Pancreas (tissue), 10 donors: ENCODE measurements at places on chromosomes 4 and X.

GRCh38 chr4:13240066-13240465 lies 244.1 kb downstream of the RAB28 start:
- H3K27me3 ChIP-seq, result no peaks in the 10 kb centered on the region
- no peak for DNase-seq
- no peaks in the 10 kb centered on the region for H3K4me1 ChIP-seq
- H3K4me3 ChIP-seq, result no peak overlapping the region
- no peak overlapping the region for H3K27ac ChIP-seq

GRCh38 chr4:94342694-94343093 lies at the start of gene HPGDS:
Gene HPGDS, minus strand, starts transcription at chr4:94342836. Its CDS starts 8,207 bp downstream, at chr4:94334629.
- H3K27ac ChIP-seq, result no peak within 1 kb of the TSS
- no peaks in the 10 kb centered on the region for H3K36me3 ChIP-seq
- no peak for DNase-seq
- H3K4me3 ChIP-seq, result no peak within 1 kb of the TSS

- H3K27me3 ChIP-seq, result no peaks in the 10 kb centered on the region
- no peaks in the 10 kb centered on the region for H3K36me3 ChIP-seq
- no peak overlapping the region for H3K4me3 ChIP-seq
- no peak for DNase-seq
- no peak overlapping the region for H3K27ac ChIP-seq
Measured at GRCh38 chr4:38823766-38824165, 19.2 kb upstream of the TLR1 start.

DNA sequence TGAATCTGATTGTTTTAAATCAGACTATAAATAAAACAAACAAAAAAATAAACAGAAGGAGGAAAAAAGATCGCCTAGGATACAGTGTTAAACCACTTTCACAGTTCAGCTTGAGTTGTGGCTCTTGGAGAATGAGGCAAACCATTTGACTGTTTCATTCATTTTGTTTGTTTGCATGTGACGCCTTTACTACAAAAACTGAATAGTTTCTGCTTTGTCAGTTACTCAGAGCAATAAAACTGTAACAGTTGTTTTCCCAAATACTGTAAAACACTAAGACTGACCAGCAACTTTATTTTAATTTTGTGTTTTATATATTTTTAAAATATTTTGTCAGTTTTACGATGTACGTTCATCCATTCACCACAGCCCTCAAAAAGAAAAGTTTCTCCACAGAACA lies 214.5 kb downstream of the FBXW7 start:
- DNase-seq, result no peak
- no peaks in the 10 kb centered on the region for H3K36me3 ChIP-seq
- H3K4me3 ChIP-seq, result no peak overlapping the region
- H3K27ac ChIP-seq, result no peak overlapping the region
- H3K4me1 ChIP-seq, result no peaks in the 10 kb centered on the region
- H3K27me3 ChIP-seq, result no peaks in the 10 kb centered on the region

- DNase-seq, result no peak
- no peaks in the 10 kb centered on the region for H3K36me3 ChIP-seq
- H3K27me3 ChIP-seq, result no peaks in the 10 kb centered on the region
- H3K4me3 ChIP-seq, result no peak overlapping the region
- peaks cover 45% of the 10 kb centered on the region for H3K4me1 ChIP-seq
Measured at GRCh38 chr4:184387351-184387750, 87.0 kb downstream of the IRF2 start.

DNA sequence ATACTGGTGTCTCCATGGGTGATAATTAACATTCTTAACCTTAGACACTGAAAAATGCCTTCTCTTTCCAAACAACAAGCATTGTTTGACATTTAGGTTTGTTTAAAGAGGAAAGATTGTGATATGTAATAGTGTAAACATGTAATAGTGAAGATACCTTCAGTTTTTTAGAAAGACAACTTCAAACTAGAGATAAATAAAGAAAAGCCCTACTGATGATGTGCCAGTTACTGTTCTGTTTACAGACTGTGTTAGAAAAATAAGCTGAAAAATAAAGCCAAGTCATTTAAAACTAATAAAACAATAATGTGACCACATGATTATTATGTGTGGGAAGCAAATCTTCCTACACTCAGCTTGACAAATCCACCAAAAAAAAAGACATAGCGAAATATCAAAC lies 2035.3 kb upstream of the TENM3 start:
- no peak for DNase-seq
- no peaks in the 10 kb centered on the region for H3K27me3 ChIP-seq
- no peaks in the 10 kb centered on the region for H3K4me1 ChIP-seq
- no peaks in the 10 kb centered on the region for H3K36me3 ChIP-seq
- H3K4me3 ChIP-seq, result no peak overlapping the region

DNA sequence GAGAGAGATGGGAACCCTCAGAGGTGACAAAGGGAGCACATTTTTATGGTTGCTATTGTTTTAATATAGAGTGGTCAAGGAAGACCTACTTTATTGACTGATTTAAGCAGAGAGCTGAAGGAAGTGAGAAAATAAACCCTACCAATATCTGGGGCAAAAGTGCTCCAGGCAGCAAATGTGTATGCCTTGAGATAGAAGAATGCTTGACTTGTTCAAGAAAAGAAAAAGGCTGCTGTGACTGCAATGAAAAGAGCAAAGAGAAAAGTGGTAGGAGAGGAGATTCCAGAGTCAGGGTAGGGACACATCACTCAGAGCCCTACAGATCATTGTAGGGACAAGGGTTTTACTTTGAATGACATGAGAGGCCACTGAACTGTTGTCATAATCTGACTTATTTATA lies 26.0 kb downstream of the STAP1 start:
- no peaks in the 10 kb centered on the region for H3K27me3 ChIP-seq
- H3K27ac ChIP-seq, result no peak overlapping the region
- H3K36me3 ChIP-seq, result no peaks in the 10 kb centered on the region
- H3K4me3 ChIP-seq, result no peak overlapping the region

GRCh38 chr4:88793475-88793874 lies 95.8 kb upstream of the NAP1L5 start:
- no peaks in the 10 kb centered on the region for H3K36me3 ChIP-seq
- H3K27ac ChIP-seq, result no peak overlapping the region
- no peaks in the 10 kb centered on the region for H3K27me3 ChIP-seq
- no peak for DNase-seq

GRCh38 chr4:1075225-1075624 lies 38.1 kb downstream of the RNF212 start:
- H3K36me3 ChIP-seq, result no peaks in the 10 kb centered on the region
- H3K27me3 ChIP-seq, result no peaks in the 10 kb centered on the region
- peak; percentile 32 for DNase-seq
- no peak overlapping the region for H3K4me3 ChIP-seq
- H3K4me1 ChIP-seq, result no peaks in the 10 kb centered on the region

- no peak overlapping the region for H3K4me3 ChIP-seq
- H3K36me3 ChIP-seq, result no peaks in the 10 kb centered on the region
- peak overlapping the region; percentile 53 for H3K27ac ChIP-seq
- no peaks in the 10 kb centered on the region for H3K27me3 ChIP-seq
- no peak for DNase-seq
Measured at GRCh38 chrX:133185938-133186337, 32.2 kb downstream of the TFDP3 start.

GRCh38 chrX:21929209-21929608 lies 11.3 kb upstream of the SMS start:
- no peaks in the 10 kb centered on the region for H3K36me3 ChIP-seq
- no peak overlapping the region for H3K27ac ChIP-seq
- H3K27me3 ChIP-seq, result no peaks in the 10 kb centered on the region

GRCh38 chr4:159298502-159298901 lies 195.6 kb downstream of the RAPGEF2 start:
- peaks cover 13% of the 10 kb centered on the region for H3K4me1 ChIP-seq
- H3K36me3 ChIP-seq, result no peaks in the 10 kb centered on the region
- no peaks in the 10 kb centered on the region for H3K27me3 ChIP-seq
- H3K27ac ChIP-seq, result no peak overlapping the region

- peak overlapping the region; percentile 99 for H3K4me3 ChIP-seq
- peaks cover 10% of the 10 kb centered on the region for H3K4me1 ChIP-seq
- DNase-seq, result no peak
- H3K27me3 ChIP-seq, result no peaks in the 10 kb centered on the region
Measured at GRCh38 chr4:55398966-55399365, 3.2 kb downstream of the TMEM165 start.

- no peaks in the 10 kb centered on the region for H3K4me1 ChIP-seq
- no peak overlapping the region for H3K4me3 ChIP-seq
- no peak overlapping the region for H3K27ac ChIP-seq
- no peaks in the 10 kb centered on the region for H3K27me3 ChIP-seq
Measured at GRCh38 chrX:15217161-15217560, 52.7 kb downstream of the ASB9 start.

DNA sequence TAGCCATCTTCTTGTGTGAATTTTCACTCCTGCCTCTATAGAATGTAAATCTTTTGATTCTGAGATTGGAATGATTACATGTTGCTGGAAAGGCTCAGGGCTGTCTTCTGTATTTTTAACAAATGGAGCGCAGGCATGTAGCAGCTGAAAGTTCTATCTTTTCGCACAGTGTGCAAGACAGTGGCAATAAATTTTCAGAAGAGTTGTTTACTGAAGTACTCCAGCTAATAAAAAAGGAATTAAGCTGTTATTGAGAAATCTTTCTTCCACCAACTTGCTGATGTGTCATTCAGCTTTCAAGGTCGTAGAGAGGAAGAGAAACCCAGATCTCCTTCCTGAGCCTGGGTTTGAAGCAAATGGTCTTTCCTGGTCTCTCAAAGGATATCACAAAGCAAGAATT lies 122.0 kb upstream of the PUDP start:
- H3K27me3 ChIP-seq, result no peaks in the 10 kb centered on the region
- no peaks in the 10 kb centered on the region for H3K36me3 ChIP-seq
- no peaks in the 10 kb centered on the region for H3K4me1 ChIP-seq
- no peak overlapping the region for H3K27ac ChIP-seq
- no peak for DNase-seq
- H3K4me3 ChIP-seq, result no peak overlapping the region

GRCh38 chr4:73139991-73140390 lies 70.5 kb upstream of the COX18 start:
- no peaks in the 10 kb centered on the region for H3K36me3 ChIP-seq
- no peak overlapping the region for H3K27ac ChIP-seq
- H3K4me3 ChIP-seq, result no peak overlapping the region
- no peaks in the 10 kb centered on the region for H3K4me1 ChIP-seq
- no peak for DNase-seq

DNA sequence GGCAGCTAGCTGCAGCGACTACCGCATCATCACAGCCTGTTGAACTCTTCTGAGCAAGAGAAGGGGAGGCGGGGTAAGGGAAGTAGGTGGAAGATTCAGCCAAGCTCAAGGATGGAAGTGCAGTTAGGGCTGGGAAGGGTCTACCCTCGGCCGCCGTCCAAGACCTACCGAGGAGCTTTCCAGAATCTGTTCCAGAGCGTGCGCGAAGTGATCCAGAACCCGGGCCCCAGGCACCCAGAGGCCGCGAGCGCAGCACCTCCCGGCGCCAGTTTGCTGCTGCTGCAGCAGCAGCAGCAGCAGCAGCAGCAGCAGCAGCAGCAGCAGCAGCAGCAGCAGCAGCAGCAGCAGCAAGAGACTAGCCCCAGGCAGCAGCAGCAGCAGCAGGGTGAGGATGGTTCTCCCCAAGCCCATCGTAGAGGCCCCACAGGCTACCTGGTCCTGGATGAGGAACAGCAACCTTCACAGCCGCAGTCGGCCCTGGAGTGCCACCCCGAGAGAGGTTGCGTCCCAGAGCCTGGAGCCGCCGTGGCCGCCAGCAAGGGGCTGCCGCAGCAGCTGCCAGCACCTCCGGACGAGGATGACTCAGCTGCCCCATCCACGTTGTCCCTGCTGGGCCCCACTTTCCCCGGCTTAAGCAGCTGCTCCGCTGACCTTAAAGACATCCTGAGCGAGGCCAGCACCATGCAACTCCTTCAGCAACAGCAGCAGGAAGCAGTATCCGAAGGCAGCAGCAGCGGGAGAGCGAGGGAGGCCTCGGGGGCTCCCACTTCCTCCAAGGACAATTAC lies 1.4 kb downstream of the AR start:
- H3K4me1 ChIP-seq, result no peaks in the 10 kb centered on the region
- DNase-seq, result no peak
- H3K4me3 ChIP-seq, result no peak overlapping the region
- H3K36me3 ChIP-seq, result no peaks in the 10 kb centered on the region
- no peak overlapping the region for H3K27ac ChIP-seq

GRCh38 chr4:116847616-116848015 lies 237.8 kb downstream of the TRAM1L1 start:
- H3K27me3 ChIP-seq, result no peaks in the 10 kb centered on the region
- H3K27ac ChIP-seq, result no peak overlapping the region
- no peak for DNase-seq

GRCh38 chrX:114717921-114718320 lies 134.0 kb downstream of the HTR2C start:
- no peaks in the 10 kb centered on the region for H3K4me1 ChIP-seq
- no peaks in the 10 kb centered on the region for H3K36me3 ChIP-seq
- no peak overlapping the region for H3K27ac ChIP-seq
- no peak for DNase-seq

- H3K36me3 ChIP-seq, result no peaks in the 10 kb centered on the region
- no peak overlapping the region for H3K27ac ChIP-seq
- no peak for DNase-seq
- no peaks in the 10 kb centered on the region for H3K4me1 ChIP-seq
- no peaks in the 10 kb centered on the region for H3K27me3 ChIP-seq
Measured at GRCh38 chr4:170687751-170688150, 598.0 kb upstream of the AADAT start.
